Left ventricle myocardium superior (tissue), 1 donor: ENCODE measurements at places on chromosomes 6 and 20. TPM values are rescaled to one million over a fixed set of nuclear protein-coding genes. Genes with fewer than 3 reads are reported as not detected.

DNA sequence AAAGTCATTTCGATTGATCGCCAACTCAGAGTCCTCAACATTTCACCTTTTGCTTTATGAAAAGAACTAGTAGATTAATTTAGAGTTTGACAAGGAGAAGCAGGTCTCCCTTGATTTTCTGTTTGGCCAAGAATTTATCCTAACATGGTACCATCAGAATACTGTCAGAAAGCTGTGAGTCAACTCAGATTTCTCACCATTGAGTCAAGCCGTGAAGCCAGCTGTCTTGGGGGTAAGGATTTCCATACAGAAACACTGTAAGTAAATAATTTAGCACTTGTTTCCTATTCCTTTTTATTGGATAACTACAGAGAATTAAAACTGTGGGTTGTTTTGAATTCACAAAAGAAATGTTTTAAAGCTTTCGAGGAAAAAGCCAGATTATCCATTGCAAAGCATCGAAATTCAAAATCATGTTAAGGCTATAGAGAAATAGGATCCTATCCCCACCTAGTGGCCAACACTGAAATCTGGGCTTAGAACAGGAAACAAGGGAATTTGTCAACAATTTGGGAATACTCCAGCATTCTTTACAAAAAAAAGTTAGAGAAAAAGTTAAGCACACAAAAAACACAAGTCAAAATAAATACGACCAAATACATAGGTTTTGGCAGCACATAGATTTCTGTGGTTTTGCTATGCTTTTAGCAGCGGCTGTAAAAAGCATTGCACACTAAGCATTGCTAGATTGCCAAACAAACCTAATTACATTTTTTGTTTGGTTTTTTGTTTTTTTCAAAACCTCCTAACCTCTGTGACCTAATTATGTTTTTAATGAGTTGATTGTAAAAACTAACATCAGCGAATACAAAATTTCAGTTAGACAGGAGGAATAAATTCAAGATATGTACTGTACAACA lies 44.2 kb downstream of the COL11A2 start:
- no peak for DNase-seq

GRCh38 chr20:44582311-44583025 lies at the start of gene PKIG:
Gene PKIG, plus strand, starts transcription at chr20:44582579. Its CDS starts 31,978 bp downstream, at chr20:44614557.
- DNase-seq: no peak

DNA sequence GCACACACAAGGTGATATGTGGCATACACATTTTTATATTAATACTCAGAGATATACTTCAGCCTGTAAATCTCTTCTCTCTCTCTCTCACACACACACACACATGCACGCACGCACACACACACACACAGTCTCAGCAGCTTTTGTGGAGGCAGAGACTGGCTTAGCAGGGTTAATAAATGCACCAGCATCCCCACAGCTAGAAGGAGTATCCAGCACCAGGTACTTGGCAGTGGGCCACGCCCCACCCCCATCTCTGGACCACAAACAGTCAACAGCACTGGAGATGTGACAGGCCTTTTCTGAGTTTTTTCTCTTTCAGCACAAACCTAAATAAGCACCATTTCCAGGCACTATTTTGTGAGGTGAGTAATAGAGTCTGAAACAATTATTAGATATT lies 47.3 kb upstream of the LRFN2 start:
- DNase-seq: no peak

DNA sequence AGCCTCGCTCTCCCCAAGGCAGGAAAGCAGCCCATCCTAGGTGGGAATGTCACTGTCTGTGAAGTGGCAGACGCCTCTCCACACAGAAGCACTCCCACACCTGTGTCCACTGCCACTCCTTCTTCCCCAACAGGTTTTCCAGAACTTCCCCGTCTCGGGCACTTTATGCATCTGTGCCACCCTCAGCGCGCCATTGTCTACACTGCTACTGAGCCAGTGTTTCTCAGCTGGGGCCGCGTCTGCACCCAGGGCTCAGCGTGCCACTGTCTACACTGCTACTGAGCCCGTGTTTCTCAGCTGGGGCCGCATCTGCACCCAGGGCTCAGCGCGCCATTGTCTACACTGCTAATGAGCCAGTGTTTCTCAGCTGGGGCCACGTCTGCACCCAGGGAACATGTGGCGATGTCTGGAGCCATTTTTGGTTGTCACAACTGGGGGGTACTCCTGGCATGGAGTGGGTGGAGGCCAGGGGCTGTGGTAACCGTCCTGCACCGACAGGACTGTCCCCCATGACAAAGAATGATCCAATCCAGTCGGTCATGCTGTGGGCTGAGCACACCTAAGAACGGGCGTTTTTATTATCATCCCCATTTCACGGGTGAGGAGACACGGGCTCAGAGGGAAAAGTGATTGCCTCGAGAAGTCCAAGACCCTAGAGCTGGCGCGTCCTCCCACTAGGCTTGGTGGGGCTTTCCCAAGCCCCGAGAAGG lies 41.7 kb upstream of the ZBP1 start:
- DNase-seq: no peak

DNA sequence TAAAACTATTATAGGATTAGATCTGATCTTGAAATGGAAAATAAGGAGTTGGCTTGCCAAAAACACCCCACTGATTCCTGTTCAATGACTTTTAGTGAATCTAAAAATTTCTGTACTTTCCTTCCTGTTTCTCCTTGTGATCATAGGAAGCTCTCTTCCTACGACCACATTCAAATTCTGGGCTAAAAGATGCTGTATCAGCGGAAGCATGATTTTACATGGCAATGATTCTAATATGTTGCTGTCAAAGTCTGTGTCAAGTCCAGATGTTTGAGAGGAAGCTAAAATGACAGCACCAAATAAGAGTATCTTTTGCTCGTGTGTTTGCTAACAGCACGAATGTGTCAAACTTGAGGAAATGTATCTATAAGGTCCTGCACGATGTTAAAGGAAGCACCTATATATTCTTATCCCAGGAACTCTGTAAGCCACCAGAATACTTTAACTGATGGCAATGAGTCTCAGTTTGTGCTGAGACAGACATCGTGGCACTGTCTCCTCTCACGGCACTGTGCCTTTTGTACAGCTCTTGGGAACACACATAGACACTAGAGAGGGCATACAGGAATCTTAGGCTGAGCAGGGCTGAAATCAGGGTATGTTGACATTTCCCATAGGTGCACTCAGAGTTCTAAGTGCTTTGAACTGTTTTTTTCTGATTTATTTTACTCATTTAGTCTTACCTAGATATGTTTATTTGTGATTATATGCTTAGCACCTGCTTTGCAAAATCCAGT lies 24.9 kb upstream of the MAP3K4 start:
- DNase-seq: no peak

DNA sequence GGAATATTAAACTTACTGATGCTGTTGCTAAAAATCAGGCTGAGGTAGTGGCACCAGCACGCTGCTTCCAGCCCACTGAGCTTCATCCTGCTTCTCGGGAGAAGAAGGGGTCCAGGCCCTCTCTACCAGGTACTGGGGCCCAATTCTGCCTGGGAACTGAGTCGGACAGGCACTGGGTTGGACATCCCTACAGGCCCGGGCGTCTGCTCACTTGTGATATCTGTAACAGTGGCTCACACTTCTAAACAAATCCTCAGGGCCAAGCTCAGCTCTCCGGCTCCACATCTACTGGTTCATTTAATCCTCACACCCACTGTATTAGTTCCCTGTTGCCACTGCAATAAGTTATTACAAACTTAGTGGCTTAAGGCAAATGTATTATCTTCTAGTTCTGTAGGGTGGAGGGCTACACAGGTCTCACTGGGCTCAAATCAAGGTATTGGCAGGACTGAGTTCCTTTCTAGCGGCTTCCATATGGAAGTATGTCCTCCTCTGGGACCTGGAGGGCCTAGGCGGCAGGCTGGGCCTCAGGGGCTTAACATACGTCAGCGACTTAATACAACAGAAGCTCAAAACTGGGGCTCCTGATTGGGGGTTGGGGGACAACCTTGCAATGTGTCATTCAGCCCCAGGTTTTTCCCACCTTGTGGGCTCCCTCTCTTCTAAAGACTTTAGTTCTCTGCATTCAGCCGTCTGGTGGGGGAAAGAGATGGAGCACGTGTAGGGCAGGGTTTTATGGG lies 1.6 kb upstream of the KCNK15 start:
- DNase-seq: no peak

DNA sequence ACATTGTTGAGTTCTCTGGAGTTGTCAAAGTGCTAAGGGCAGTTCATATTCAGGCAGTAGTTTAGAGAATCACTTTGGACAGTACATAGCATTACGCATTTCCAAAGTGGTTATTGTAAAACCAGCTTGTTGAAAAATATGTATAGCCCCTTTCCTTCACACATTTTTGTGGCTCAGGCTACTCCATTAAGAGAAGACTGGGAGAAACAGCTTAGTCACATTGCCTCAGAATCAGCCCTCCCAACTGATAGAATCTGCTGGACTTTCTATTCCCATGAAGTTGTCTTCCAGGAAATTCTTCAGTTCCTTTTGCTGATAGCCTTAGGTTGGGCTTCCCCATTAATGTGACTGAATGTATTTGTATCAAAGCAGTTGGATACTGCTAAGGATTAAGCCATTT lies 39.5 kb upstream of the HDGFL1 start:
- no peak for DNase-seq

GRCh38 chr20:58542411-58543095 lies 27.4 kb upstream of the APCDD1L start:
- DNase-seq: no peak

GRCh38 chr20:7144464-7144863 lies 377.0 kb downstream of the BMP2 start:
- no peak for DNase-seq

GRCh38 chr6:134065706-134066105 lies 13.3 kb upstream of the SLC2A12 start:
- no peak for DNase-seq

The MYL9 gene
- 1,967 TPM for total RNA-seq

The ELOVL4 gene
- 0.12 TPM for total RNA-seq

The SLC17A2 gene
- not detected for total RNA-seq

The IPCEF1 gene
- 1.7 TPM for total RNA-seq

The LGSN gene
- total RNA-seq: not detected

The GNAS-AS1 gene
- 0.35 TPM for total RNA-seq
